NCI-H2227 treated with DMSO at 0.1 percent for 48 hours (cell line): ENCODE measurements at places on chromosomes 7 and 10.

DNA sequence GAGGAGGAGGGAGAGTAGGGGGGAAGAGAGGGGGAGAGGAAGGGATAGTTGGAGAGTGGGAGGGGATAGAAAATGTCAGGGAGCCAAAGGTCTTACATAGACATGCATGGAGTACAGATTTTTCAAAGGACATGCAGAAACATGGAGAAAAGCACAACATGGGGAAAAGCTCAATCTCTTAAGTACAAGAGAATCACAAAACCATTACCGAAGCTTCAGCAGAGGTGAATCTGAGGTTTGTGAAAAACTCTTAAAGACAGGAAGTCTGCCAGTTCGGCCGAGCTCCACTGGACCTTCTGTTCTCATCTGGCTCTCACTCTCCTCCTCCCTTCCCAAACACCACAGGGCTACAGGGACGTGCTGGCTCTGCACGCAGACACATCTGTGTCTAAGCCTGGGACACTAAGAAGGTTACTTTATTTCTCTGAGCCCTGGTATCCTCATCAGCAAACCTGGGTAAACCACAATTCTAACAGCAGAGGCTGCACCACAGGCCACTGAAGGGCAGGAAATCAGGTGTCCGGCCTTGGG is 133.9 kb downstream of the COBL start:
- no peak for DNase-seq

- no peak for DNase-seq
Observed at GRCh38 chr10:15232279-15232678, 63.8 kb upstream of the NMT2 start.

- DNase-seq = no peak
Observed at GRCh38 chr10:130767116-130767730, 544.3 kb downstream of the TCERG1L start.

DNA sequence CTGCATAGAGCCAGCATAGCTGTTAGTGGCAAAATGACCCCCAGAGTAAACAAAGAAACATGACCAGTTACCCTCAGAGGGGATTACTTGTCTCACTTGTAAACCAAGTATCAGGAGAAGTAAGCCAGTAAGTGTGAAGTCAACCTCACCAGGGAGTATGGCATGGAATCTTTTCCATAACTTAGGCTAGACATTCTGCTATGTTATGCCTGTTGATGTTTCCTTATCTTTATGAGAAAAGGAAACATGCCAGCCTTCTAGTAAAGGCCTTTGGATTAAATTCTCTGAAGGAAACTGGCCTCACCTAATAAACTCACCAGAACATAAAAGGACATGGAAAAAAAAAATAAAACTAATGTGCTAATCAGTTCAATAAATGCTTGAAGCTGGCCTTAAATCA is 87.7 kb downstream of the SEM1 start:
- no peak for DNase-seq

GRCh38 chr10:6364893-6365292 is 162.2 kb downstream of the PFKFB3 start:
- DNase-seq = peak; percentile 0

- no peak for DNase-seq
Observed at GRCh38 chr10:113858541-113858940, 4.1 kb downstream of the NHLRC2 start.

DNA sequence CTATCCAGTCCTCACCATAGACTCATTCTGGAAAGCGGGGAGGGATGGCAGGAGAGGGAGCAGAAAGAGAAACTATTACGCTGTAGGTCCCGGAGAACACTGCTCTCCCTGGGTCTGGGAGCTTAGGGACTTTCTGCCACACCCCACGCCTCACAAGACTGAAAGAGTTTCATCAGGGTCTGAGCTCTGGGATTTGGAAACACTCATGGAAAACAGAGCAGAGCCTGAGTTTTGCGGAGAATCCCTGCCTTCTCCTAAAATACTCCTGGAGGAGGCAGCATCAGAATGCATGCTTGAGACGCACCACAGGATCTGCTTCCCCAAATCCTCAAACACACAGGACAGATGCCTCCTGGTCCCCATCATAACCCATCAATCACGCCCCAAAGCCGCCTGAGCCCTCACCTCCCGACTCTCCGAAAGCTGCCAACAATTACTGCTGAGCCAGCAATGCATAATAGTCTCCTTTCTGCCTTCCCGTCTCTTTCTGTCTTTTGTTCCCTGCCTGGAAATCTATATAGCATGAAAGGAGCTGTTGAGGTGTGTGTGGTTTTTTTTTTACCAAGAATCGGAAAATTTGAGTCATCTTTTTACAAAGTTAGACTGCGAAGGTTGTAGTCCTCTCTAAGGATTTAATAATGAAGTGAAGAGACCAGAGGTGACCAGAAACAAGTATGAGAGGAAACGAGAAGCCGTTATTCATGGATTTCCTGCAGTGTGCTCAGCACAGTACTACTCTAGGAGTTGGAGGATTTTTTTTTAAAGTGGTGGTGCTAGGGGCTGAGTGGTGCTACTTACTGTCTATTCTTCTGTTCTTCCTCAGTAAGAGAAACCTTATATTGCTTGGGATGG is 37.7 kb downstream of the ASB13 start:
- peak; percentile 6 for DNase-seq

DNA sequence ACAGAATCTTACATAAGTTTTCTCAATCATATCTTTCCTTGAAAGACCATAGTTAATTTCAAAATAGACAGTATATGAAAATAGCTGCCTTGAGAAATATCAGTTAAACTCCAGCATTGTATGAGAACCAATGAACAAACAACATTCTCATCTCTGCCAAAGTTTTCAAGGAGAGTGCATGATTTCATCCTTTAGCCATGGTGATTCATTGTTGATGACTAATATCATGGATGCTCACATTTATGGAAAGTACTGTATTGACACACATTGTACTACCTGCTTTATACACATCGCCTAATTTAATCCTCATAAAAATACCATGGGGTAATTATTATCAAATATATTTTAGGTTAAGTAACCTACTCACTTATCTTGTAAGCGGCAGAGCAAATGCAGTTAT is 250.3 kb downstream of the CNTNAP2 start:
- no peak for DNase-seq

- DNase-seq = no peak
Observed at GRCh38 chr10:33478089-33478674, 143.7 kb upstream of the NRP1 start.
